ENCODE measurements at places on chromosomes 2 and 18.

DNA sequence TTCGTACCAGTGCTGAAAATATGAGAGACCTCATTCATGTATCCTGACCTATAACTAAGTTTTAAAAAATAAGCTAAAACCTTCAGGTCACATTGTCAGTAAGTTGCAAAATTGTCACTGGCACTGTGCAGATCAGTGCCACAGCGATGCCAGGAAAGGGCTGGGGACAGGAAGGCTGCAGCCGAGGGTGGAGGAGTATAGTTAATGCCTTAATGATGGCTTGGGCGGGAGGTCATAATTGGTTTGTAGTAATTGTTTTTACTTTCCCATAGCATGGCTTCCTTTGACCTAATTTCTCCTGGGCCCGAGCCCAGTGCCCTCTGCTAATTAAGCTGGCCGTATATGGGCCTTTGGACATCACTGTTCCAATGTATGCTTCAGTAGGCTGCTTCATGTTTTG, 47.2 kb upstream of the RAB12 start:
- DNase-seq, result no peak

DNA sequence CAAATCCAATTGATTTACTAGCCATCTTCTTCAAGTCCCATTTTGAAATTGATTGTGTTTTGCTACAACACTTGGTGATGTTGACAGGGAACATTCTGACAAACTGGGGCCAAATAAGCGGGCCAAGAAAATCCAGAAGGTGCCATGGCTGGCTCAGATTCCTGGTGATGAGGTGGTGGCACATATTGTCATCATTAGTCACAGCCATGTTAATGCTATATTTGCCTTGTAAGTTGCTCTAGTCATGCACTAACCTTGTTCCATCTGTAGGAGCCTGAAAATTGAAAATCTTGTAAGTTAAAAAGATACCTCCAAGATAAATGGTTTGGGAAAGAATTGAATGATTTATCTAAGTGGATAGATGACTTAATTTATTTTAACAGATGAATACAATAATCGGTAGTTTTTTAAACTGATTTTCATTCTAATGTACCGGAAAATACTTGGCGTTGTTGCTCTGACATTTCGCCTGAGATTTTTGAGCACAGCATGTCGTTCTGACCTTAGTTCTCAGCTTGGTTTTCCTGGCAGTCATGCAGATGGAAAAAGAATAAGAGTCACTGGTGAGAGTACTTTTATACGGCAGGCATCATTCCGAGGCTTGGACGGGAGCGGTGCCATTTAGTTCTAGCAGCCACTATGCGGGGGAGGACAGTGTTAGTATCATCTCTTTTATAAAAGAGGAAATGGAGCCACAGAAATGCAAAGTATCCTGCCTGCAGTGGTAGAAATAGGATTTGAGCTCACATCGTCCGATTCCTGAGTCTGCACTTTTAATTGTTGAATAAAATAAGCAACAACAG, 133.9 kb downstream of the ZNF532 start:
- no peak for DNase-seq

DNA sequence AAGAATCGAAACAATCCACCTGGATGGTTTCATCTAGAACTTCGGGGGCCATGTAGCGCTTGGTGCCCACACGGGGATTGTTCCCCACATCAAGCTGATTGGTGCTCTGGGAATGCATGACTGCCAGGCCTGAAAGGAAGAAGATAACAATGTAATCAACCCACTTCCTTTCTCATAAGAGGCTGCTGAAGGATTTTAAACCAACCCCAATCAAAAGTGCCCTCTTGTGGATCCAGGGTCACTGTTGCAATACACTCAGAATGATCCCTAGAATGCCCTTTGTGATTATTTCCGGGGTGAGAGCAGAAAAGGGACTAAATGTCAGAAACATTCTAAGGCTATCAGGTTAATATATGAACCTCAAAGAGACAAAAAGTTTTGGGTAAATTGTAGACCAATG, 115.2 kb downstream of the ACVR1 start:
- no peak for DNase-seq

- DNase-seq, result no peak
Observed at GRCh38 chr2:42789751-42790150, 2.6 kb downstream of the HAAO start.

- no peak for DNase-seq
Observed at GRCh38 chr2:26290001-26290400, 45.3 kb downstream of the HADHB start.

GRCh38 chr18:38052879-38053590, 487.4 kb upstream of the CELF4 start:
- DNase-seq, result no peak

- no peak for DNase-seq
Observed at GRCh38 chr2:147554521-147555107, 290.2 kb upstream of the ACVR2A start.

DNA sequence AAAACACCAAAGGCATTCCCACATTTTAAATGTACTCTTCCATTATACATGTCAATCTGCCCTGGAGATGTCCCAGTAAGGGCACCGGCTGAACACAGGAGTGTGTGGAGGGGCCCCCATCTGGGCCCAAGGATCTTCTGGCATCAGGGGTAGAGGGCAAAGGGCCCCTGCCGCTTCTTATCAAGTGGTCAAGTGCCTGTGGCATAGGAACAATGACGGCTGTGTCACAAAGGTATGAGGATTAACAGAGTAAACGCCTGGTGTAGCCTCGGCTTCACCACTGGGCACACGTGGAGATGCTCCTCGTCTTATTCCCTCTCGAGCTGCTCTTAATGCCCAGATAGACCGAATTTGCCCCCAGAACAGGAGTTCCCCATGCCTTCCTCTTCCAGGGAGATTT, 169.7 kb upstream of the GLI2 start:
- DNase-seq, result no peak

- no peak for DNase-seq
Observed at GRCh38 chr2:204425821-204426220, 119.5 kb upstream of the PARD3B start.

DNA sequence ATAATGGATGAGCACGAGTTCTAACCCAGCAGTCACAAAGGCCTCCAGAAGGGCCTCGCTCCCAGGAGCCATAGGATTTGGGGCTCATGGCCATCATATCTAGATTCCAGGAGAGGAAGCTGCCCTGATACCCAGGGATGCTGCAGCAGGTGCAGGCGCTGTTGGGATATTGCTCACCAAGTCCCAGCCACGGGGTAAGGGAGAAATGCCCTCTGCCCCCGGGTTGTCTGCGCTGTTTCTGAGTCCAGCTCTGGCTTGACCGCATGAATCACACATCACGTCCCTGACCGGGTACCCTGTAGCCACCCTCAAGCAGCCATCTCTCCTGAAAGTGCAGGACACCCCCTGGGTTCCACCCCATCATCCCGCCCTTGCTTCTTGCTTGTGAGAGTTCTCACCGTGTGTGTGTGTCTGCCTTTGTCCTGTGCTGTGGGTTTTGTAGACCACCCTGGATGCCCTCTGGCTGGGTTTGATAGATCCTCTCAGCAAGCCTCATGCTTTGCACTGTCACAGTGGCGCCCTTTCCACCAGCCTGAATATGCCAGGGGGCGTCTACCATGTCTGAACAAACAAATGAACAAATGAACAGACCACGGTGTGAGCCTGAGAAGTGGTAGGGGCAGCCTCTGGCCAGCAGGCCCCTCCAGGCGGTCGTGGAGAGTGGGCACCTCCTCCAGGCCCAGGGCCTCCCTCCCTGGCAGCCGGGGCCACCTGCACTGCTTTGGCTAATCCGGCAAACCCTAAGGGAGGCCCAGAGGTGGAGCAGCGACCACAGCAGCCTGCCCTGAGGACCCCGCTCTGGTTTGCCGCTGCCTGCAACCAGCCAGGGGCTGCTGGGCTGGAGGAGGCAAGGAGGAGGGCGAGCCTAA, 32.1 kb downstream of the ADRA2B start:
- no peak for DNase-seq

DNA sequence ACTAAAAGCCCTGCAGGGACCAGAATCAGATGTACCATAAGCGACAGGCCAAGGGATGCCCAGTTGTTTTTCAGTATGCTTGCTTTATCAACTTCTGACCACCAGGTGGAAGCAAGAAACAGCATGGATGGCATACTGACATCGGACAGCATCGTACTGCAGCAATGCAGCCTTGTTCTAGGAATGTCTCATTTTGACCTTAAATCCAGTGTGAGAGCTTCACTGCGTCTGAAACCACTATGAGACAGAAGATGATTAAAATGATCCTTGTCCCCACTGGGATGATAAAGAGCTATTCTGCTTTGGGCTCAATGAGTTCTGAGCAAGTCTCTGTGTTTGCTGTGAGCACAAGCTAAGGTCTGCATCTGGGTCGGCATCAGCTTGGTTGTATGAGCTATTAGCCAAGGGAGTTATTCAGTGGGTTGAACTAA, 54.3 kb downstream of the CDK15 start:
- DNase-seq, result no peak

DNA sequence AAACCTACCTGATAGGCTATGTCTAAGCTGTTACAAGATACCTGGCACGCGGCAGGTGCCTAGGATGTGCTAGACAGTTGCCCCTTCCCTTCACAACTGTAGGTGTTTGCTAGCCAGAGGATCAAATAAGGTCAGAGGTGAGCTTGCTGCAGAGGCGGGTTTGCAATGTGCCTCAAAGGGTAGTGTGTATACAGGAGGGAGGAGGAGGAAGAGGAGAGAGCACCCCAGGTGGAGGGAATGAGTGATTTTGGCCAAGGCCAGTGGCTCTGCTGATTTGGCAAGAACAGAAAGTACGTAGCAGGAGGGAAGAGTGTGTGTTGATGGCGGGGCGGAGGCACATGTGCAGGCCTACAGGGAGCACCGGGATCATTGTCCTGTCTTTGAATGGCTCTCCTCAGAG, 236.5 kb downstream of the HAUS1 start:
- no peak for DNase-seq

DNA sequence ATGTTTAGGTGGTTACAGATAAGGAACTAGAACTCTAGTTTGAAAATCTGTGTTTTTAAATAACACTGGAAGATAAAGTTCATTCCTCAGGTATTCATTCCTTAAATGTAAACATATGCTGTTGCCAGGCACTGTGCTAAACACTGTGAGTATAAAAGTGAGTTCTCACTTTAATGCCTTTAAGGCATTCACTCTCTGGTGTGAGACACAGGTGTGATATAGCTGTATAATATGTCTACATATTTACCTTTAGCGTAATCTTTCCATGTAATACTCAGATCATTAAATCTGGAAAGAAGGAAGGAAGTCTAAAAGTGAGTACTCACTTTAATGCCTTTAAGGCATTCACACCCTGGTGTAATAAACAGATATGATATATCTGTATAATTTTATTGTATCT, 472.6 kb downstream of the PARD3B start:
- no peak for DNase-seq

DNA sequence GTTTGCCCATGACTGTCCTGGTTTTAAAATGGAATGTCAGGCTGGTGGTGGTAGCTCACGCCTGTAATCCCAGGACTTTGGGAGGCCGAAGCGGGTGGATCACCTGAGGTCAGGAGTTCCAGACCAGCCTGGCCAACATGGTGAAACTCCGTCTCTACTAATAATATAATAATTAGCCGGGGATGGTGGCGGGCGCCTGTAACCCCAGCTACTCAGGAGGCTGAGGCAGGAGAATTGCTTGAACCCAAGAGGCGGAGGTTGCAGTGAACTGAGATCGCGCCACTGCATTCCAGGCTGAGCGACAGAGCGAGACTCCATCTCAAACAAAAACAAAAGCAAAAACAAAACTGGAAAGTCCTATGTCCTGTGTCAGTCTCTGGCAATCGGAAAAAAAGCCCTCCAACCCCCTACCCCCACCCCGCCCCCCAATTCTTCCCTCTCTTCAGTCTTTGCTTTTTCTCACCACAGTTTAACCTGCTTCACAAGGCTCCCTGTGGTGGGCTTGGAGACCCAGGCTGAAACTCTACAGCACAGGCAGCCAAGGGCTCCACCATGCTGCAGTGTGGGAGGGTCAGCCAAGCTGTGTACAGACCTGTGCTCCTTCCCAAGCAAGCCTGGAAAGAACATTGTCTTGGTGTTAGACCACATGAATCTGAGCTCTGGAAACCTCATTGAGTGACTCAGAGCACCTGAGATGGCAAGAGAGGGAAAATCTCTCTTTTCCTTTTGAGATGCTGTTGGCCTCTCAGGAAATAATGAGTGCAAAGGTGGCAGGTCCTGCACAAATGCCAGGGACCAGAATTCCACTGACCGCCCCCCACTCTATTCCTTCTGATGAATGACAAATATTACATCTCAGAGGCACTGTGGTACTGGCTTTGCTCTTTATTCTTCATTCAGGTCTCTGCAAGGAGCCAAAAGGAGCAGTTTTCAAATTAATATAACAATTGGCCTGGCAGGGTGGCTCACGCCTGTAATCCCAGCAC, 16.7 kb downstream of the MYCN start:
- DNase-seq, result no peak

Measured in stimulated activated CD4-positive, alpha-beta T cell treated with anti-CD3 and anti-CD28 coated beads, Interleukin-1b, Interleukin-23, amount 100 ng/mL, for 4 hours (primary cell).